ENCODE measurements at places on chromosomes 16 and 17.
A peak's percentile ranks its signal among the peaks of the same experiment; 100 is the strongest.

DNA sequence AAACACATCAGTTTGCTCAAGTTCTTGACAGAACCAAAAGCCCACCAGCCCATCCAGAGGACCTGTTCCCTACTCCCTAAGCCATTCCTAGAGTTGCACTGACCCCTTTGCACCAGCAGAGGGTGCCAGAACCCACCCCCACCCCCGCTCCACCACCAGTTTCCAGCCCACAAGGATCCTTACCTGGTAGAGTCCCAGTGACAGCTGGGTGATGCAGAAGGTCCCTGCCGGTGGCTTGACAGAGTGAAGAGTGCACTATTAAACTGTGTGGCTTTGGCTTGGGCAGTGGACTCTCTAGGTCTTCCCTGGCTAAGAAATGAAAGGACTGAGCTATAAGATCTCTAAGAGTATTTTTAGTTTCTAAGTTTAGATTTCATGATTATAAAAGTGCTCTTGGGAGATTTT is 73.3 kb upstream of the MTMR4 start:
- no peak overlapping the region for H3K27ac ChIP-seq
- H3K36me3 ChIP-seq = no peaks in the 10 kb centered on the region
- no peaks in the 10 kb centered on the region for H3K27me3 ChIP-seq
- no peaks in the 10 kb centered on the region for H3K4me1 ChIP-seq
- peak; percentile 79 for DNase-seq

DNA sequence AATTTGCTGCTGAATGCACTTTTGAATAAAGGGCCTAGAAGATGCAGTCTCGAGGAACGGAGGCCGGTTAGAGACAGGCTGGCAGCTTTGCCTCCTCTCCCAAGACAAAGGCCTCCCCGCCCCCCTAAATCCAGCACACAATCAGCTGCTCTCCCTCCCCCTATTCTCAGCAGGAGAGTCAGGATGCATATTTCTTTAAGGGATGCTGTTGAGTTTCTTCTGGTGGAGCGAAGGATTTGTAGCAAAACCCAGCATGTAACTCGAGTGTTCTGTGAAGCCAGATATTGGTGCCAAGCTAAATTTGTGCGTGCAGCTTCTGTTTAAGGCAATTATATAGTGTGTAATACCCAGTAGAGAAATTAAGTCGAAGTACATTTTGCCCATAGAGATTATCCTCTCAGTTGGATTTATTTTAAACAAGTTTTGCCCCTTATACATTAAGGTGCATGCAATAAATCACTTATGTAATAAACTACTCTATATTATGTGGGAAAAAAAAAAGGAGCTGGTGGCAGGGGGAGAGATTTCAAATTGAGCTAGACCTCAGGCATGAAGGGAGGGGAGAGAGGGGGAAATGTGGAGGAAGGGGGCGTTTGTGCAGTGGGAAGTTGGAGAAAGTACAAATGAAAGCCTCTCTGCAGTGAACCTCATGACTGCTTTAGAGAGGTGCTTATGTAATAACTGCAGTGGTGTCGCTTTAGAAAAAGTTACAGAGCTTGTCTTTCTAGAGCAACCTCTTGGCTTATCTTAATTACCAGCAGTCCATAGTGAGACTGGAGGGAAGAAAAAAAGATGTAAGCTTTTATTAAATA is 599.2 kb downstream of the MAF start:
- H3K4me3 ChIP-seq = no peak overlapping the region
- H3K36me3 ChIP-seq = peaks cover 2% of the 10 kb centered on the region
- no peak for DNase-seq
- no peak overlapping the region for H3K27ac ChIP-seq
- H3K27me3 ChIP-seq = no peaks in the 10 kb centered on the region
- H3K4me1 ChIP-seq = peaks cover 5% of the 10 kb centered on the region

DNA sequence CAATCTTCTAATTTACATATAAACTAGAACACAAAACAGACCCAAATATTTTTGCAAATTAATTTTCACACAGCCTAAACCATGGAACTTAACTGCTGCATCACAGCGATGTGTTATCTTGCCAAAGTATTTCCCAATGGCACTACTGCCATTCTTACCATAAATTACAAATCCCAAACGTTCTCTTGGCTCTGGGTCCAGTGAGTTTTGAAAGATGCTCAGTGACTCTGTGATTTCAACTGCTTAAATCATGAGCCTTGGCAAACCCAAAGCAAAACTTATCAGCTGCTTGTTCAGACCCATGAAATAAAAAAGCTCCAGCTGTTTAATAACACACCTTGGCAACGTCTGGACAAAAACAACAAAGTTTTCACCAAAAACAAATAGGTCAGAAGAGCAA is 223.0 kb downstream of the CA10 start:
- no peaks in the 10 kb centered on the region for H3K4me1 ChIP-seq
- H3K36me3 ChIP-seq = no peaks in the 10 kb centered on the region
- peaks cover 4% of the 10 kb centered on the region for H3K27me3 ChIP-seq
- no peak overlapping the region for H3K27ac ChIP-seq

DNA sequence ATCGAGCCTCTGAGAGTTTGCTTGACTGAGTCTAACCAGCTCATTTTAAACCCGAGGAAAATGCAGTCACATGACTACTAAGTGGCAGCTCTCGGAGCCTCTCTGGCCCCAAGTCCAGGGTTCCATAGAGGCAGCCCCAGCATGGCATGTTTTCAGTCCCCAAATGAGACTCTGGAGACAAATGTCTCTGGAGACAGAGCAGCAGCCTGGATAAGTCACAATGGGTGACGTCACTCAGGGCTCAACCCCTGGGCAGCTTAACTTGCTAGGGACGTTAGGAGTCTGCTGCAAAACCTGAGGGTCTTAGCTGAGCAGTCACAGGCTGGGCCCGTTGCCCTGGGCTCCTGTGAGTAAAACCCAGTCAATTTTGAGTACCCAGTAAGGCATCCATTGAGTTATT is 6.9 kb upstream of the STH start:
- H3K36me3 ChIP-seq = no peaks in the 10 kb centered on the region
- H3K4me1 ChIP-seq = no peaks in the 10 kb centered on the region
- H3K27me3 ChIP-seq = no peaks in the 10 kb centered on the region
- no peak overlapping the region for H3K27ac ChIP-seq
- no peak for DNase-seq
- H3K4me3 ChIP-seq = no peak overlapping the region

- H3K27ac ChIP-seq = no peak overlapping the region
- DNase-seq = no peak
- peaks cover 15% of the 10 kb centered on the region for H3K4me1 ChIP-seq
- H3K4me3 ChIP-seq = no peak overlapping the region
These were observed 8.2 kb downstream of the TUBG2 start for GRCh38 chr17:42667088-42667951.

GRCh38 chr16:1414532-1415260 is at the start of gene UNKL:
TSS of gene UNKL (minus strand) at chr16:1414704. CDS start at chr16:1414691, 13 bp downstream.
- peak within 1 kb of the TSS; percentile 81 for H3K27ac ChIP-seq
- no peaks in the 10 kb centered on the region for H3K27me3 ChIP-seq
- H3K4me1 ChIP-seq = peaks cover 21% of the 10 kb centered on the region
- DNase-seq = peak; percentile 91

DNA sequence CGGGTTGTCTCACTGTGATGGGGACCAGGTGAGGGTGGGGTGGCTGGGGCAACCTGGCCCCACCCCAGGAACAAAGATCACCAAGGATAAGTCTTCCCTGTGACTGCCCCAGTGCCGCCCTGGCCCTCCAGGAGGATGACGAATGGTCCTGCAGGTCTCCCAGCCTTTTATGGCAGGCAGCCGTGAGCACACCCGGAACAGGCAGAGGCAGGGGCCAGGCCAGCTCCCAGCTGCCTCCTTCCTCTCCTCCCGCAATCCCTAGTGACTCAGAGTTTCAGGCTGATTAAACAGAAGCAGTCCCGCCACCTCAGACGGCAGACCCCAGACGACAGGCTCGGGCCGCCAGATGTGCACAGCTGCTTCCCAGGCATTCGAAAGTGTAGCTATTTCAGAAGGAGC is 13.3 kb downstream of the JUP start:
- H3K36me3 ChIP-seq = no peaks in the 10 kb centered on the region
- no peaks in the 10 kb centered on the region for H3K27me3 ChIP-seq
- no peak overlapping the region for H3K27ac ChIP-seq
- H3K4me1 ChIP-seq = no peaks in the 10 kb centered on the region
- no peak overlapping the region for H3K4me3 ChIP-seq

- no peaks in the 10 kb centered on the region for H3K27me3 ChIP-seq
- peak; percentile 89 for DNase-seq
- H3K4me1 ChIP-seq = peaks cover 60% of the 10 kb centered on the region
- H3K36me3 ChIP-seq = peaks cover 83% of the 10 kb centered on the region
- no peak overlapping the region for H3K4me3 ChIP-seq
These were observed 14.0 kb downstream of the FMNL1 start for GRCh38 chr17:45235416-45236281.

GRCh38 chr17:66354981-66355380 is 52.6 kb downstream of the PRKCA start:
- peaks cover 75% of the 10 kb centered on the region for H3K4me1 ChIP-seq
- H3K36me3 ChIP-seq = peaks cover 17% of the 10 kb centered on the region
- no peak for DNase-seq
- H3K27me3 ChIP-seq = no peaks in the 10 kb centered on the region

- no peak overlapping the region for H3K27ac ChIP-seq
- H3K36me3 ChIP-seq = no peaks in the 10 kb centered on the region
- H3K27me3 ChIP-seq = peaks cover 17% of the 10 kb centered on the region
- no peak for DNase-seq
- no peaks in the 10 kb centered on the region for H3K4me1 ChIP-seq
These were observed 18.4 kb downstream of the SMIM36 start for GRCh38 chr17:55492781-55493341.

- peak overlapping the region; percentile 100 for H3K27ac ChIP-seq
- peak; percentile 70 for DNase-seq
- peaks cover 31% of the 10 kb centered on the region for H3K4me1 ChIP-seq
- no peaks in the 10 kb centered on the region for H3K27me3 ChIP-seq
These were observed 1.7 kb downstream of the HEXIM1 start for GRCh38 chr17:45149669-45150664.

- H3K27ac ChIP-seq = no peak overlapping the region
- peaks cover 10% of the 10 kb centered on the region for H3K27me3 ChIP-seq
- no peaks in the 10 kb centered on the region for H3K4me1 ChIP-seq
- no peak overlapping the region for H3K4me3 ChIP-seq
- H3K36me3 ChIP-seq = no peaks in the 10 kb centered on the region
These were observed 7.7 kb downstream of the CES1 start for GRCh38 chr16:55825115-55825728.

- DNase-seq = no peak
- H3K27ac ChIP-seq = no peak overlapping the region
- H3K4me3 ChIP-seq = no peak overlapping the region
These were observed 94.2 kb downstream of the AIPL1 start for GRCh38 chr17:6340708-6341107.

DNA sequence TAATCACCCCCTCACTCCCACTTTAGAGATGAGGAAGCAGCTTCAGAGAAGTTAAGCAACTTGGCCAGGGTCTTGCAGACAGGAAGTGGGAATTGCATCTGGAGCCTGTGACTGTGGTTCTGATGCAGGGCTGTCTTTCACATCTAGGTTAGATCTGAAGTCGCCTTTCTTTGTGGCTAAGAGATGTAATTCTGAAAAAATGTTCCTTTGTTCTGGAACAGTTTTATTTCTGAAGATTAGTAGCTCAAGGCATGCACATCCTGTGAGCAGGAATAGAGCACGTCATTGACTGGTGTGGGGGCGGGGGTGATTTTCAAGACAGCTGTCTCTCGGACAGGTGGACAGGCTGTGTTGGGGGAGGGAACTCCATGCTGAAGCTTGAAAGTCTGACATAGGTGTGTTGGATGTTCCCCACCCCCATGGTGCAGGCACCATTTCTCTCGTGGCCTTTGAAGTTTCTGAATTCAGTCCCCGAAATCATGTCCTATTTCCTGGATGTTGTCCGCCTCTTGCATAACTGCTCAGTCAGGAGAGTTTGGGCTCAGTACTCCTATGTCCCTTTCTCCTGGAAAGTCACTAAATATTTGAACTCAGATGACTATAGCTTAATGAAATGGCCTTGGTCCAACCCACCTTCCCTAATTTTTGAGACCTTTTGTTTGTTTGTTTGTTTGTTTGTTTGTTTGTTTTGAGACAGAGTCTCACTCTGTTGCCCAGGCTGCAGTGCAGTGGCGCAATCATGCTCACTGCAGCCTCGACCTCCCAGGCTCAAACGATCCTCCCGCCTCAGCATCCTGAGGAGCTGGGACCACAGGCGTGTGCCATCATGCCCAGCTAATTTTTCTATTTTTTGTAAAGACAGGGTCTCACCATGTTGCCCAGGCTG is 21.0 kb upstream of the HERPUD1 start:
- H3K36me3 ChIP-seq = no peaks in the 10 kb centered on the region
- no peak overlapping the region for H3K4me3 ChIP-seq
- peak; percentile 52 for DNase-seq
- H3K4me1 ChIP-seq = peaks cover 29% of the 10 kb centered on the region

- no peaks in the 10 kb centered on the region for H3K27me3 ChIP-seq
- no peak overlapping the region for H3K27ac ChIP-seq
- no peak for DNase-seq
- peaks cover 40% of the 10 kb centered on the region for H3K36me3 ChIP-seq
These were observed 32.7 kb upstream of the ALDH3A1 start for GRCh38 chr17:19780846-19781245.

DNA sequence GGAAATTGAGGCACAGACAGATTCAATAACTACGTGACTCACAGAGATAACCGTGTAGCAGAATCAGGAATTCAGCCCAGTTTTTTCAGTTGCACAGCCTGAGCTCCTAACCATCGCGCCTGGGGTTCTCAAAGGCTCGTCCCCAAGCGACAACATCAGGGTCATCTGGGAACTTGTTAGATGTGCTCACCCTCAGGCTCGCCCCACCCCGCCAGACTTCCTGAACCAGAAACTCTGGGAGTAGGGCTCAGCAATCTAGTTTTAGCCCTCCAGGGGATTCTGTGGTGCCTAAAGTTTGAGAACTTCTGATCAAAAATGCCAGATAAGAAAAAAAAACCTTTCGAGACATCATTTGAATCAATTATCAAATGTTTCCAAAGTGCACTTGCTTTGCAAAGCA is 559.8 kb downstream of the WWOX start:
- no peaks in the 10 kb centered on the region for H3K27me3 ChIP-seq
- H3K4me3 ChIP-seq = no peak overlapping the region
- H3K36me3 ChIP-seq = no peaks in the 10 kb centered on the region
- no peak overlapping the region for H3K27ac ChIP-seq
- DNase-seq = no peak

DNA sequence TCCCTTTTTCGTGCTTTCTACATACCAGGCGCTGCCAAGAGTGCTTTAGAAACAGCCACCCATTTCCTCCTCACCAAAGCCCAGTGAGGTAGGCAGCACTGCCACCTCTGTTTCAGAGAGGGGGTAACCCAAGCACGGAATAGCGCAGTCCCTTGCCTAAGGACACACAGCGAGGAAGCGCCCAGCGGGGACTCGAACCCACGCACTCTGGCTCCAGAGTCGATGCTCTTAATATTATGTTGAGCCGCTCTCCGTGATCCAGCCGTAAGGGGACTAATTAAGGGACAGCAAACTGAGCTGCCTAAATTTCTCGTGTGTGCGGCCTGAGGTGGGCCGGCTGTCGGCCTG is 497 bp downstream of the CES1 start:
- no peak for DNase-seq
- peaks cover 10% of the 10 kb centered on the region for H3K27me3 ChIP-seq
- no peak overlapping the region for H3K4me3 ChIP-seq
- no peaks in the 10 kb centered on the region for H3K36me3 ChIP-seq
- H3K4me1 ChIP-seq = no peaks in the 10 kb centered on the region
- no peak overlapping the region for H3K27ac ChIP-seq

- H3K36me3 ChIP-seq = no peaks in the 10 kb centered on the region
- H3K4me3 ChIP-seq = no peak overlapping the region
- no peaks in the 10 kb centered on the region for H3K4me1 ChIP-seq
- H3K27ac ChIP-seq = no peak overlapping the region
These were observed 424.5 kb upstream of the CDH11 start for GRCh38 chr16:65546353-65546791.

GRCh38 chr16:28130099-28131088 is 66.9 kb upstream of the GSG1L start:
- H3K4me3 ChIP-seq = no peak overlapping the region
- H3K27ac ChIP-seq = peak overlapping the region; percentile 51
- peaks cover 5% of the 10 kb centered on the region for H3K4me1 ChIP-seq
- H3K27me3 ChIP-seq = no peaks in the 10 kb centered on the region
- peaks cover 80% of the 10 kb centered on the region for H3K36me3 ChIP-seq
- DNase-seq = no peak
